ENCODE measurements at places on chromosomes 16 and 17.

- H3K27me3 ChIP-seq: peaks cover 86% of the 10 kb centered on the region
- peaks cover 8% of the 10 kb centered on the region for H3K4me1 ChIP-seq
- H3K27ac ChIP-seq: no peak overlapping the region
- H3K4me3 ChIP-seq: no peak overlapping the region
- DNase-seq: no peak
- H3K36me3 ChIP-seq: no peaks in the 10 kb centered on the region
These were observed 188.7 kb upstream of the TNRC6C start for GRCh38 chr17:77769762-77770161.

DNA sequence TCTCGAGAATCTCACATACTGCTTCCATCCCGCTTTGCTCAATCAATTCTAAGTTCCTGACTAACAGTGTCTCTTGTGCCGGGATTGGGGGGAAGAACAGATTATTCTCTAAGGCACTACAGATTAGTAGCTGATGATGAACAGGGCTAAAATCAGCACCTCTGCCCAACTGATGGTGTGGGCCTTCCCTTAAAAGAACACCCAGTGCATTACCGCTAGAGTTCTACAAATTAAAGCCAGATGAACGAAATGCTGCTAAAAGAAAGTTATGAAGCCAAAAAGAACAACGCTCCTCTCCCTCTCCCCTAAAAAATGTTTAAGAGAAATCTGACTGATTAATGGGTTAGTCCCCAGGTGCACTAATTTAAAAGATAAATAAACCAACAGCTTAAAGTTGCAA is 4.4 kb downstream of the CDC27 start:
- no peak overlapping the region for H3K27ac ChIP-seq
- H3K27me3 ChIP-seq: no peaks in the 10 kb centered on the region
- no peak overlapping the region for H3K4me3 ChIP-seq

GRCh38 chr17:16287563-16288027 is 65.7 kb downstream of the CENPV start:
- no peaks in the 10 kb centered on the region for H3K27me3 ChIP-seq
- H3K4me1 ChIP-seq: peaks cover 41% of the 10 kb centered on the region
- DNase-seq: peak; percentile 18
- H3K36me3 ChIP-seq: peaks cover 15% of the 10 kb centered on the region
- H3K4me3 ChIP-seq: peak overlapping the region; percentile 61
- H3K27ac ChIP-seq: peak overlapping the region; percentile 95

DNA sequence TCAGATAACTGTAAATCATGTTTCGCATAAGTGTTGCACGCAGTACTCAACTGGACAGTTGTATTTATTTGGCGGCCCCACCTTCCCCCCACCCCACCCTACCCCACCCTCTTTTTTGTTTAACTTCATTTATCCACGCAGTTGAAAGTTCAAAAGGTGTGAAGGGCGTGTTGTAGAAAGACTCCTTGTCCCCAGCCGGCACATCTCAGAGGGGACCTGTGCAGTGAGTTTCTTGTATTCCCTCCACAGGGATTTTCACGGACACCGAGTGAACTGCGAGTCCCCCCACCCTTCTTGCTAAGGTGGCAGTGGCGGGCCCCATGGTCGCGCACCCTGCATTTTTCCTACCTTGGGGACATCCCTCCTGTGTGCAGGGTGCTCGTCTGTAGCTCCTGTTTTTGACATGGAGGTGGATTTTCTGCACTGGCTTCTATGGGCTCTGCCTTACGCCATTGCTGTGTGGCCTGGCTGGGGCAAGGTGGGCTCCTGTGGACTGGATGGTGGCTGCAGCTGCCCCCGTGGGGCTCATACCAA is 36.2 kb downstream of the ADCY7 start:
- no peaks in the 10 kb centered on the region for H3K4me1 ChIP-seq
- H3K4me3 ChIP-seq: no peak overlapping the region
- no peak for DNase-seq

- H3K4me1 ChIP-seq: peaks cover 28% of the 10 kb centered on the region
- no peak overlapping the region for H3K4me3 ChIP-seq
- H3K27ac ChIP-seq: no peak overlapping the region
- DNase-seq: peak; percentile 57
- no peaks in the 10 kb centered on the region for H3K36me3 ChIP-seq
These were observed 114.8 kb upstream of the NOL11 start for GRCh38 chr17:67602974-67603373.

DNA sequence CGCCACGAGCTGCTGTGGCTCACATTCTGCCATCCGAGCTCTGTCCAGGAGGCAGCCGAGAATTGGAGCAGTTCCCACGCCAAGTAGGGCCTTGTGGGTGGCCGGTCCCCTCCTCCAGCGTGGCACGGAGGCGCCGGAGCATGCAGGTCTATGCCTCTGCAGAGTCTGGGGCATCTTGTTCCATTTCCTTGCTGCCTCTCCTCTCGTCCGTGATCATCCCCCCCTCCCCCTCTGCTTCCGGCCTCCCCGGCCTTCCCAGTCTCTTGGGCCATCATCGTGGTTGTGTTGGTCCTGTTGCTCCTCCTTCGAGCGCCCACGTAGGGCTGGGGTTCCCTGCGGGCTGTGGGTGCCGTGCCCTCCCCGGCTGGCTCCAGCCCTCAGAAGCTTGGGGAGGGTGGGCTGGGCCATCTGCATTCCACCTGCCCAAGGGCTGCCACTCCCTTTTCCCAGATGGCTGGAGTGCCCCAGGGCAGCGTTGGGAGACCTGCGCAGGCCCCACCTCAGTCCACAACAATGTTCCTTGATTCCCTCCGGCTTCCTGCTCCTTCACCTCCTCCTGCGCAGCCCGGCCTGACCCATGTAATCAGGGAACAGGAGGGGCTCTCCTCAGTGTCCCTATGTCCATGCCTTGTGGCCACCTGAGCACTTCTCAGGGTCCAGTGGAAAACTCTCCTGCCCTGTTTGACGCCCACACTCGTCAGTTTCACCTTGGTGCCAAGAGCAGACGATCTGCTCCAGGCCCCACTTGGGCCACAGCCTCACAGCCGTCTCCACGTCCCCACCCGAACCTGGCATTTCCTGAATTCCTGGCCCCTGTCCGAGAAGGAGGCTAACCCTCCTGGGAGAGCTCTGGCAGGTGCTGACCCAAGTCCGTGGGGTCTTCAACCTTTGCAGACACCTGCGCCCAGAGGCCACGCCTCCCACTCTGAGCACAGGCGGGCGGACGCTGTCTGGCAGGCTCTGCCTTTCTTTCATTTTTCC is 37.1 kb downstream of the BAIAP2 start:
- peak; percentile 60 for DNase-seq
- peak overlapping the region; percentile 51 for H3K27ac ChIP-seq
- H3K4me1 ChIP-seq: peaks cover 13% of the 10 kb centered on the region
- no peaks in the 10 kb centered on the region for H3K27me3 ChIP-seq
- peaks cover 34% of the 10 kb centered on the region for H3K36me3 ChIP-seq

- H3K4me3 ChIP-seq: no peak overlapping the region
- no peak overlapping the region for H3K27ac ChIP-seq
- no peaks in the 10 kb centered on the region for H3K4me1 ChIP-seq
- H3K36me3 ChIP-seq: peaks cover 3% of the 10 kb centered on the region
- no peak for DNase-seq
These were observed 112.9 kb downstream of the RPTOR start for GRCh38 chr17:80657561-80657960.

DNA sequence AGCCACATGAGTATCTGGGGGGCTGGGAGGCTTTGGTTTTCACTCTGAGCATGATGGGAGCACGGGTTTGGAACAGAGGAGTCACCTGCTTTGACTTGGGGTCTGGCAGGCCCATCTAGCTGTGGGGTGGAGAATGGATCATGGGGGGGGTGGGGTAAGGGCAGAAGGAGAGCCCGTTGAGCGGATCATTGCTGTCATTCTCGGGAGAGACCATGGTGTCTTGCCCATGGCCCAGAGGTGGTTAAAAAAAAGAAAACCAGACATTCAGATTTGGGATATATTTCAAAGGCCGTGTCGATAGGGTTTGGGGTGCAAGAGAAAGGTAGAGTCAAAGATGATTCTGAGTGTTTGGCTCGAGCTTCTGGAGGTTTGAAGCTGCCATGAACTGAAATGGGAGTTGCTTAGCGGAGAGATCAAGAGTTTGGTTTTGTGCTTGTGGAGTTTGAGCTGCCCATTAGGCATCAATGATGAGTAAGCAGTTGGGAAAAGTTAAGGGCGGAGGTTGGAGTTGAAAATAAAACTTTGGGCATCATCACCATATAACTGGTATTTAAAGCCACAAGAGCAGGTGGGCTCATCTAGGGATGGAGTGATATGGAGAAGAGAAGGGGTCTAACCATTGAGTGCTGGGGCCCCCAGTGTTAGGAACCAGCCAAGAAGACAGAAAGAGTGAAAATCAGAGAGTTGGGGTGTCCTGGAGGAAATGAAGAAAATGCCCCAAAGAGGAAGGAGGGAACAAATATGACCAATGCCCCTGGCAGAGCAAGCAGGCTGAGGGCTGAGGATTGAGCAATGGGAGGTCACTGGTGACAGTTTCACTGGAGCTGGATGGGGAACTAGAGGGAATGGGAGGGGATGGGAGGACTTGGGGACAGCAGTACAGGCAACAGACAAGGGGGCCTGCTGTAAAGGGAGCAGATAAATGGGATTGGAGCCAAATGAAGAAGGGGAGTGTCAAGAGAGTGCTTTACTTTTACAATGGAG is 1.9 kb downstream of the NOD2 start:
- no peak for DNase-seq
- no peaks in the 10 kb centered on the region for H3K36me3 ChIP-seq
- H3K4me1 ChIP-seq: peaks cover 35% of the 10 kb centered on the region
- peaks cover 33% of the 10 kb centered on the region for H3K27me3 ChIP-seq

DNA sequence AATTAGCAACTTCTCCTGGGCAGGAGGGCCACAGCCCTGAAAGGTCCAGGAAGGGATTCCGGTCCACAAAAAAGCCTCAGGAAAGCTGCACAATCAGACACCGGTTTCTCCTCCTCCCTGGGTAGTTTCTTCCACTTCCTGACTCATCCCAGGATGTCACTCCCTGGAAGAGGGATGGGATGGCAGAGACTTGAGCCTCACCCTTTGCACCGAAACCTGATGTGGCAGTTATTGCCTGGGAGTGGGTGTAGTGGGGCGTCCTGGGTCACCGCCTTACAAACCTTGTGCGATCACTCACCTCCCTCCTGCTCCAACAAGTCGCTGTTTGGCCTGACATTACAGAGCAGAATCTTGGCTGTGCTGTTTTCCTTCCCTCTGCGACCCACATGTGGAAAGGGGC is 70.8 kb downstream of the LYRM1 start:
- peaks cover 32% of the 10 kb centered on the region for H3K27me3 ChIP-seq
- no peaks in the 10 kb centered on the region for H3K36me3 ChIP-seq
- no peak for DNase-seq
- H3K4me3 ChIP-seq: no peak overlapping the region
- H3K4me1 ChIP-seq: peaks cover 14% of the 10 kb centered on the region
- no peak overlapping the region for H3K27ac ChIP-seq

DNA sequence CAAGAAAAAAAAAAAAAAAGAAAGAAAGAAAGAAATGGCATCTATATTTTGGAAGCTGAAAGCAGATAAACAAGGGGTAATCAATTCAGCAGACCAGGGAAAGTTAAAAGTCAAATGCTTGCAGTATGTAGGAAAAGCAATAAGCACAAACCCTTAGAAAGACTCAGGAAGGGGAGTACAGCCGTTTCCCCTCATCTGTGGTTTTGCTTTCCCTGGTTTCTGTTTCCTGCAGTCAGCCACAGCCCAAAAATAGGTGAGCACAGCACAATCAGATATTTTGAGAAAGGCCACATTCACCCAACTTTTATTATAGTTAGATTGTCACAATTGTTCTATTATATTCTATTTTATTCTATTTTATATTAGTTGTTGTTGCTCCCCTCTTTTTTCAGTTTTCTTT is 14.4 kb upstream of the ALOX12 start:
- DNase-seq: no peak
- H3K4me3 ChIP-seq: no peak overlapping the region

- no peaks in the 10 kb centered on the region for H3K36me3 ChIP-seq
- no peak overlapping the region for H3K27ac ChIP-seq
- no peak overlapping the region for H3K4me3 ChIP-seq
These were observed 26.8 kb downstream of the CMTR2 start for GRCh38 chr16:71262391-71262790.

- H3K27me3 ChIP-seq: no peaks in the 10 kb centered on the region
- H3K36me3 ChIP-seq: peaks cover 22% of the 10 kb centered on the region
- no peak overlapping the region for H3K27ac ChIP-seq
- H3K4me3 ChIP-seq: no peak overlapping the region
- H3K4me1 ChIP-seq: no peaks in the 10 kb centered on the region
These were observed 52.7 kb downstream of the MEAK7 start for GRCh38 chr16:84451781-84452180.

DNA sequence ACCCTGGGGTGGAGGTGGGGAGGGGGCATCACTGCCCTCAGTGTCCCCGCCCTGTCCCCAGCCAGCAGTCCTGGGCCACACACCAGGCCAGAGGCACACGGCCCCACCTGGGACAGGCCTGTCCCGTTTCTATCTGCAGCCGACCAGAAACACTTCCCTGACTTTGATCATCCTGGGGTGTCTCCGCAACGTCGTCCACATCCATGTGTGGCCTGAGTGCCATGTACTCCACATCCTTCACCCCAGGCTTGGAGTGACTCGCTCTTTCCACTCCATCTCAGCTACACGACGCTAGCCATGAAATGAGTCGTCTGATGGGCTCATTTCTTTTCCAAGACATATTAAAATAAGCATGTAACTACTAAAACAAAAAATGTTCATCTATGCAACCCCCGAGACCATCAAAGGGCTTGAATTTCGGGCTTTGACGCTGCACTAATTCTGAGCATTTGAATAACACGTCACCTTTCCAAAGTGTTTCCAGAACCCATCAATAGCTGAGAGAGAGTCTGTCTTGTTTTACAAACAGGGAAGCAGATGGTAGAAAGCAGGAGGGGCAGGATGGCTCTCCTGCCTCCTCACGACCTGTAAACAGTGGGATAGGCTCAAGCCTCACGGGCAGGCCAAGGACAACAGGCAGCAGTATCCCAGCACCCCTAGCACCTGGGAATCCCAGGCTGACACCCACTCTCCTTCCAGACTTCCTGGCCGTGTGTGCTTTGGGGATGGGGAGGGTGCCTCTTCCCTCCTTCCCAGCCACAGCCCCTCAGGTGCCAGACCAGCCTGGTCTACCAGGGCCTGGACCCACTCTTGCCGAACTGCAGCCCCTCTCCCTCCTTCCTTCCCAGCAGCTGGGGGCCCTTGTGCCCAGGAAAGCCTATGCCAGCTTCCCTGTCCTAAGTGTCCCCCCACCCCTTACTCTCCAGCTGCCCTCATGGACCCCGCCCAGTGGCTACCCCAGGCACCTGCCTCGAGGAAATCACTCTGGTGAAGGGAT is 20.0 kb upstream of the RASD1 start:
- H3K27me3 ChIP-seq: no peaks in the 10 kb centered on the region
- no peaks in the 10 kb centered on the region for H3K4me1 ChIP-seq
- DNase-seq: no peak
- no peak overlapping the region for H3K27ac ChIP-seq
- H3K4me3 ChIP-seq: no peak overlapping the region
- H3K36me3 ChIP-seq: no peaks in the 10 kb centered on the region

- no peak within 1 kb of the TSS for H3K27ac ChIP-seq
- DNase-seq: peak; percentile 60
- peaks cover 59% of the 10 kb centered on the region for H3K27me3 ChIP-seq
- H3K4me3 ChIP-seq: peak within 1 kb of the TSS; percentile 76
- peaks cover 4% of the 10 kb centered on the region for H3K36me3 ChIP-seq
These were observed at the start of gene ADAP2 for GRCh38 chr17:30921544-30922196. TSS of gene ADAP2 (plus strand) at chr17:30921945. CDS start at chr17:30922015, 70 bp downstream.

Measured in Calu3 (cell line).